ENCODE measurements at places on chromosomes 1 and 21.

GRCh38 chr1:117070124-117070523 is 10.0 kb downstream of the TTF2 start:
- peak; percentile 90 for DNase-seq

GRCh38 chr1:59265622-59266021 is 31.3 kb upstream of the FGGY start:
- DNase-seq, result no peak

DNA sequence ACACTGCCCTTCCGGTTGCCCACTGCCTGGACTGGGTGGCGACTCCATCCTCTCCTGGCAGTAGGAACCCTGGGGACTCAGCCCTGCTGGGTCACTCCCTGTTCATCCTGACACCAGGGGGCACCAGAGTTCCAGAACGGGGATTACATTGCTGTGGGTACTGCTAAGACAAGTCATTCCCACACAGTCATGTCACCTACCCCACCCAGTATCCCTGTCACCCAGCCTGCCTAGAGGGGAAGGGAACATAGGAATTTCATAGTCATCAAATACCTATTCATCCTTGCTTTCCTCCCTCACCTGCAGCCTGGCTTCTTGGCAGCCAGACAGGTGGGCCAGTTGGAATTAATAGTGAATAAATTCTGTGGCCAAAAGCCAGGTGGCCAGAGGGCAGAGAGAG is 9.8 kb upstream of the SFN start:
- peak; percentile 82 for DNase-seq

DNA sequence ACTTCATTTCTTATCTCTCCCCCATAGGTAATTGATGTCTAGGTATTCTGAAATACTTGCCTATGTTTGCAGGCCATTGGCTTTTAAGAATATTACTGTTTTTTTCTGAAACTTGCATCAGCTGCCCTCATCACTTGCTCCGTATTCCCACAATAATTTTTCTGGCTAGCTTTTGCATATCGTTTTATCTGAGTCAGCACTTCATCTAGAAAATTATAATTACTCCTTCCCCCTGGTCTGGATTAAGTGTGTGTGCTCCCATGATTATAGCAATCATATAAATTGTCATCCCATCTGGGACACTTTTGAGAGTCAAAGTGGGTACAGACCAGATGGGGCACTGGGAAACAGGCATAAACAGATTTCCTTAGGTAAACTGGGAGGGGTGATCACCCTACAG is 583.2 kb upstream of the B3GALT2 start:
- DNase-seq, result peak; percentile 68

GRCh38 chr1:27026621-27027574 is 14.2 kb upstream of the TENT5B start:
- peak; percentile 81 for DNase-seq

- DNase-seq, result no peak
Measured at GRCh38 chr21:38383411-38384237, 114.7 kb downstream of the ERG start.

GRCh38 chr1:150072959-150073358 is 5.4 kb downstream of the VPS45 start:
- no peak for DNase-seq

DNA sequence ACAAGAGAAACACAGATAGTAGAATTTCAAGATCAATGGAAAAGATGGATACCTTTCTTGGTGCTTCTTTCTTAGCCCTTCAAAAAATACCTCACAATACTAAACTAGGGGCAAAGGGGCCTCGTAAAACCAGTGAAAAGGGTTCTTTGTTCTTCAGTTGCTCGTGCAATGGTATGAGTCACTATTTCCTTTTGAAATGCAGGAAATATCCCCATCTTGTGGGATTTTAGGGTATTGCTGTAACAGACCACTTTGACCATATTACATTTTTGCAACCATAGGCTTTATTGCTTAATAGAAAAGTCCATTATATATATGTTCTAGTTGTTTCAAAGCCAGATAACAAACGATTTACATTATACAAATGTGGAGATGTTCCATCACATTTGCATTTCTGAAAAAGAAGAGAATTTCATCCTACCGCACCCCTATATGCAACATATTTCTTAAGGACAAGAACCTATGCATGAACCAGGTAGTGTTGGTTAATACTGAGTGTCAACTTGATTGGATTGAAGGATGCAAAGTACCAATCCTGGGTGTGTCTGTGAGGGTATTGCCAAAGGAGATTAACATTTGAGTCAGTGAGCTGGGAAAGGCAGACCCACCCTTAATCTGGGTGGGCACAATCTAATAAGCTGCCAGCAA is 88.6 kb upstream of the PKN2 start:
- peak; percentile 29 for DNase-seq

DNA sequence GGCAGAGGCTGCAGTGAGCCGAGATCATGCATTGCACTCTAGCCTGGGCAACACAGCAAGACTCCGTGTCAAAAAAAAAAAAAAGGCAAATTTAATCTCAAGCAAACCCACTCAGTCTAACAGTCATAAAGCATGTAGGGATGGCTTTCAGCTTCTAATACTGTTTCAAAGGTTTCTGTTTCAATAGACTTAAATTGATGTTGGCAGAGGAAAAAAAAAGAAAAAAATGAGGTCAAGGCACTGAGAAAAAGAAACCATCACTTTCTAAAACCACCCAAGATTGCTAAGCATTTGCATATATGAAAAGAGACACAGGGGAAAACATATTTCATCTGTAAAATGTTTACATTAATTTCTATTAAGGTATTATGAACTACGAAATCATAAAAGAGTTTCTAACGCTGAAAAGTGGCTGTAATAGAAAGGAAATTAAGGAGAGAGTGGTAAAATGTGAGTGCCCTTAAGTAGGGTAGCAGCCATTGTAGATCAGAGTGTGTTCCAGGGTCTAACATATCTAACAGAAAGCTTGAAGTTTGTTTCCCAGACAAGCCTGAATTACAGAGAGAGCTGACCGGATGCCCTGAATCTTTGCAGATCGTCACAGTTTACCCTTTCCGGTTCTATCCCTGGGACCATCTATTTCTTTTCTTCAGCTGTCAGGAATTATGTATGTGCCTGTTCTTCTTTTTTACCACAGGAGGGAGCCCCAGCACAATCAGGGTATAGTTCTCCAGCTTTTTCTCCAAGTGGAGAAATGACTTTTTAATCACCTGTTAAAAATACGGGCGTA is 70.0 kb downstream of the PLD5 start:
- DNase-seq, result peak; percentile 47

GRCh38 chr1:218247339-218247738 is 37.8 kb upstream of the RRP15 start:
- no peak for DNase-seq

DNA sequence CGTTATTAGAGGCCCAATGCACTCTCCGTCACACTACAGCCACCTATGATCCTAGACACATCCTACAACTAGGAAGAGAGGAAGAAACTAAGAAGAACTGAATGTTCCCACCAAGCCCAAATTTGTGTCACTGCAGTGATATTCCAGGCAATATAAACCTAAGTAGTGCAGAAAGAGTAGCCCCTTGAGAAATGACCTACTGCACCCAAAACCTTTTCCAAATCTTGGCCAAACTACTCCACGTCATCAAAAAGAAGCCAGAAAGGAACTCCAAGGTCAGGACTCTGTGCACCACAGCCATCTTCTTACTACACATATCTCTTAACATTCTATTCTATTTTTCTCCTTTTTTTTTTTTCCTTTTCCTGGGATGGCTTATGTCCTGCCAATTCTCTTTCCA is 60.2 kb downstream of the ADAMTS1 start:
- no peak for DNase-seq

DNA sequence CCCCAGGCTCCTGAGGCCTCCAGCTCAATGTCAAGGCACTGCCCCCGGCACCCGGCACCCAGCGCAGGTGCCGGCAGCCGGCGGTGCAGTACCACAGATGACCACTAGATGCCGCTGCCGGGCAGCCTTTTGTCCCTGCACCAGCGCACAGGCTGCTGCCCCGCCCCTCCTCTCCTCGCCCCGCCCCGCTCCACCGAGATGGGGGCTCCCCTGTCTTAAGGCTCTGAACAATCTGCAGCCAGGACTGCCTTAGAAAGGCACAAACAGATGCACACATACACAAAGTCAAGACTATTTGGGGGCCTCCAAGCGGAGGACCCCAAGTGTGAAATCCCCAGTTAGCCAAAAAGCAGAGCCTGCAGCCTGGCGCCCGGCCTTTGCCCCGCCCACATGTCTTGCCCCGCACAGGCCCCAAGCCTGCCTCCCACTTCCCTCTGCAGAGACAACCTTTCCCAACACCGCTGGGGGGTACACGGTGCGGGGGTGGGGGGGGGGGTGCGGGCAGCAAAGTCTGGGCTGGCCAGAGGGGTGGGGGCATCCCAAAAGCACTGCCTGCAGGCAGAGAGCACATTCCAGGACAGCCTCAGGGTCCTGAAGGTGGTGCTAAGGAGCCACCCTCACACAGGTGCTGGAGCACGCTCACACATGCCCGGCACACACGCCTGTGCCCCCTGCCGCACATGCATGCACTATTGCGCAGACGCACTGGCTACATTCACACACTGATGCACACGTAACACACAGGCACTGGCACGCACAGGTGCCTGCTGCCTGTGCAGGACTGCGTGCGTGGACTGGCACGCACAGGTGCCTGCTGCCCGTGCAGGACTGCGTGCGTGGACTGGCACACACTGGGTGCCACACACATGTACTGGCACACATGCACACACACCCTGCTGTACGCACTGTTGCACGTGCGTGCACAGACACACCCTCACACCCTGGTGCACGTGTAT is 37.1 kb downstream of the ARHGEF16 start:
- peak; percentile 17 for DNase-seq

GRCh38 chr1:160117709-160118183 is 2.2 kb downstream of the ATP1A2 start:
- peak; percentile 79 for DNase-seq

GRCh38 chr1:187848321-187848720 is 1019.6 kb downstream of the PLA2G4A start:
- DNase-seq, result no peak

DNA sequence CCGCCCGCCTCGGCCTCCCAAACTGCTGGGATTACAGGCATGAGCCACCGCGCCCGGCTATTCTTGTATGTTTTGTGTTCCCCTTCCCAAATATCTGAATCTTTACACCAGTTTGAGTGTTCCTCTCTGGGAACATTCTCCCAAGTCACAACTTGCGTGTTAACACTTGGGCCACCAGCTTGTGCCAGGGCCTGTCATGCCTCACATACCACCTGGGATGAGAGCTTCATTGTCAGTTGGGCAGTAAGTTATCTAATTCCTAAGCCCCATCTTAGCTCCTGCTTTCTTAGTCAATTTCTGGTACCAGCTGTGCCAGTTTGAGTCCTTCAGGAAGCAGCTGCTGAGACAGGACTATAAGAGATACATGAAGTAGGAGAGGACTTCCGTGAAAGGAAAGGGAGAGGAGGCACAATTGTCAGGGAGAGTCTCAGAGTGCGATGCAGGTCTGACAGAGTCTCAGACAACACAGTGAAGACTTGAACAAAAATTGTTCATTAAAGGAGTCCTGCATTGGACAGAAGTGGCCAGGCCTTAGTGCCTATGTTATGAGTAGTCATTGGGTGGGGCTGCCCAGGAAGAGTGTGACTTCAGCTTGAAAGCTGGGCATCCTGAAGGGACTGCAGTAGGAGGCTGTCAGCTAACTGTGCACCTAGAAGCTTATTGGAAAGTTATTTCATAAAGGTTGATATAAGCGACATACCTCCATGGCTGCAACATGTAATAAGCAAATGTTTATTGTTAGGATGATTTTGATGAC is 17.3 kb downstream of the ZFYVE9 start:
- DNase-seq, result peak; percentile 60

DNA sequence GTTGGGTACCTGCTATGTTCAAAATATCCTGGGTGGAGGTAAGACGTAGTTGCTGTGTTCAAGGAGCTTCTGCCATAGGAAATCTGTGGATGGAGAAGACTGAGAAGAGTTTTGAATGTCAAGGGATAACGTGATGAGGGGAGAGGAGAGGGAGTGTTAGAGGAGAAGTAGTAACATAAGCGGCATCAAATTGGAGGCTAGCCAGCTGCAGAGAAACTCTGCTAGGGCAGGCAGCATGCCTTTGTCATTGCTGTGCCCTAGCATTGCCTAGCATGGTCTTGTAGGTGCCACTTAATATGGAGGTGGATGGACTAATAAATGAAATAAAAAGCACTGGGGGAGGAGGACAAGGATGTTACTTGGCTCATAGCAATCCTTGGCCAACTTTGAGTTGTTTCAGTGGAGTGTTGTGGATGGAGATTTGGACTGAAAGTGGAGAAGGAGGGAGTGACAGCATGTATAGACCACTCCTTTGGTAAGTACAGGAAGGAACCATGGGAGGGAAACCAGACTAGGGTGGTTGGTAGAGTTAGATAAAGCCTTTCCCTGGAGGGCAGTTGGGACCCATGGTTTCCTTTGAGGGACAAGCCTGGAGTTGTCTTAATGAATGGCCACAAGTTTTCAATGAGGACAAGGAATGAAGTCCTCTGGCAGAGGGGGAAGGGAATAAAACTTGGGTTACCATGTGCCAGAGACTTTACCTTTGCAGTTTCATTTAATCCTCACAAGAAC is 6.3 kb downstream of the VANGL1 start:
- DNase-seq, result no peak

GRCh38 chr1:108200687-108201051 is 526 bp upstream of the SLC25A24 start:
- DNase-seq, result peak; percentile 88

DNA sequence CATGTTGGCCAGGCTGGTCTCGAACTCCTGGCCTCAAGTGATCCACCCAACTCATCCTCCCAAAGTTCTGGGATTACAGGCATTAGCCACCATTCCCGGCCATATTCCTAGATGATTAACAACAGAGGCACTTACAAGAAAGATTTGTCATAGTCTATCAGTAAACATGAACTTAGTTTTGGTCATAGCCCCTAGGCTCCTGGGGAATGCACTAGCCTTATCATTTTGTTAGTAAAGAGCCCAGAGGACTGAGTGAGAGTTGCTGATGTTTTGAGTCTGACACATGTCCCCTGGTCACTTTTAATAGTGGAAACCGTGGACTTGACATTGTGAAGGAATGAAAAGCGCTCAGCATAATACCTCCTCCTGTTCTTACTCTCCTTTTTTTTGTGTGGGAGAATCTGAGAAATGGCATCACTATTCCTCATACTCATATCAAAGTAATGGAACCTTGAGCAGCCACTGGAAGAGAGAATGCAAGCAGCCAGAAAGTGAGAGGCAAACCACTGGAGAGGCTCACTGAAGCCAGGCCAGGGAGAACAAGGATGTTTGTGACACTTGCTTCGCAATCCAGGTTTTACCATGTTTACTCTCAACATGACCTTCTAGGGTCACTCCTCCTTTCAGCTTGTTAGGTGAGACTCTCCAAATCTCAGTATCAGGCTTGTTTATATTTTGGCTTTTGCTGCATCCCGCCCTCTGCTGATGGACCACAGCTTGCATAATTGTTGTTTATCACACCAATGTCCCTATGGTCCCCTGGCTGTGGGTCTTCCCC is 14.8 kb downstream of the ATP1B1 start:
- DNase-seq, result no peak

Measured in fibroblast of lung (primary cell).